Heart right ventricle (tissue), 16 donors: ENCODE measurements at places on chromosomes 11 and 22. TPM values are rescaled to one million over a fixed set of nuclear protein-coding genes. Genes with fewer than 3 reads are reported as not detected.
A peak's percentile ranks its signal among the peaks of the same experiment; 100 is the strongest.

MS4A12 gene
- not detected for total RNA-seq

GRCh38 chr11:727859-728748, 19.2 kb upstream of the TALDO1 start:
- peaks cover 39% of the 10 kb centered on the region for H3K27me3 ChIP-seq
- no peak overlapping the region for H3K27ac ChIP-seq
- H3K4me1 ChIP-seq = peaks cover 10% of the 10 kb centered on the region
- DNase-seq = peak; percentile 63
- H3K36me3 ChIP-seq = no peaks in the 10 kb centered on the region

SLC17A6 gene
- total RNA-seq = not detected

C11orf91 gene
- not detected for total RNA-seq

DNA sequence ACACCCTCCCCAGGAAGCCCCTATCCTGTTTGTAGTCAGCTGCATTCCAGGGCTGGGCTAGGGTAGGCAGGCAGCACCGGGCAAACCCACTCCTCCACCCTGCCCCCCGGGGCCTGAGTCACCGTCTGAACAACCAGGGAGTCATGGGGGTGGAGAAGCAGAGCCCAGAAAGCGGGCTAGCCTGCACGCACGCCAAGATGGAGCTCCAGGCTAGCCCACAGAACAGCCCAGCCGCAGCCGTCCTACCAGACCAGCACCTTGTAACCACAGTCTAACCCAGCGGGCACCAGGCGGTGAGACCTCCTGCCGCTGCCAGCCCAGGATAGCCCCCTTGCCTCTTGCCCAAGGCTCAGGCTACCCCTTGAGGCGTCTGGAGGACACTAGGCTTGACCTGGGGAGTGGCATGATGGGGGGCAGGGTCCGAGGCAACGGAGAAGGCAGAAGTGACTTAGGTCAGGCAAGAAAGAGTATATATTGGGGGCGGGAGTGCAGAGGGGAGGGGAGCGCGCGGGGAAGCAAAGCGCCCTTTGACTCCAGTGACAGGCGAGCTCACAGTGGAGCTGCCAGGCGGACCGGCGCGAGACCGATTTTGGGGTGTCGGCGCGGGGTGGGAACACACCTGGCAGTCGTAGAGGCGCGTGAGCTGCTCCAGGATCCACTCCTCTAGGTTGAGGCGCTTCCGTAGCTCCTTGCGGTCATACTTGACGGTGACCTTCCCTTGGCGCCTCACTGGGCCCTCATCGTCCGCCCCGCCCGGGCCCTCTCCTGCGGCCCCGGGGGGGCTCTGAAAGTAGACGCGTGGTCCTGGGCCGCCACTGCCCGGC, 734 bp downstream of the PPP1R14B start:
- no peaks in the 10 kb centered on the region for H3K27me3 ChIP-seq
- peaks cover 16% of the 10 kb centered on the region for H3K4me1 ChIP-seq
- H3K36me3 ChIP-seq = no peaks in the 10 kb centered on the region
- peak overlapping the region; percentile 69 for H3K4me3 ChIP-seq

DNA sequence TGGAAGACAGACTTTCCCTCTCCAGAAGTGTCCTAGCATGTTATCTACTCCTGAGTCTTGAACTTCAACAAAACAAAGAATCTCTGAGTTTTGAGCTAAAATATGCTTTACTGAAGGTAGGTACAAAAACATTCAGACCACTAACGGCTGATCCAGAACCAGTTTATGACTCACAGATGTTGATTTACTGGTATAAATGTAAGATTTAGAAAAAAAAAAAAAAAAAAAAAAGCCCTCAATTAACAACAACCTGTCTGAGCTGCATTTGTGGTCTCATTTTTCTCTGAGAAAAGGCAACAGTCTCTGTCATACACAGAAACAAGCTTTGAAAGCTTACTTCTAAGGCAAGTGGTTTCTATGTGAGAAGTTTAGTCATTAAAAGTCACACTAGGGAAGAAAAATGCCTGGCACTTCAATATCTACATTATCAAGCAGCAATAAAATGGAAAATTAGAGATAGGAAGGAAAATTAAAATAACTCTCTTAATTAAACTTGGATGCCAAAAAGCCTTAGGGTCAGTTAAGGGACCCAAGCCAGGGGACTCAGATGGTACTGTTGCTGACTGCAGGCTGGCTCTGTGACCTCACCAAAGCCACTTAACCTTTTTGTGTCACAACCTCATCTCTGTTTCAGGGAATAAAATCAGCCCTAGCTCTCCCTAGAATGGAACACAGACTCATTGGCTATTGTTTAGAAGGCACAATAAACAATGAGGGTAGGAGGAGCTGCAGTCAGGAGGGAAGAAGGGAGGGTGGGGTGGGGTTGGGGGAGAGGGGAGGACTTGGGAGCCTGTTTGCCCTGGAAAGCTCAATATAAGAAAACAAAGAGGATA, 61.7 kb downstream of the ETS1 start:
- no peak for DNase-seq
- H3K4me3 ChIP-seq = no peak overlapping the region
- H3K27ac ChIP-seq = peak overlapping the region; percentile 98
- peaks cover 25% of the 10 kb centered on the region for H3K4me1 ChIP-seq
- H3K27me3 ChIP-seq = no peaks in the 10 kb centered on the region
- no peaks in the 10 kb centered on the region for H3K36me3 ChIP-seq
